ENCODE measurements at places on chromosomes 12 and 14. TPM values are rescaled to one million over a fixed set of nuclear protein-coding genes. Genes with fewer than 3 reads are reported as not detected.
A peak's percentile ranks its signal among the peaks of the same experiment; 100 is the strongest.

Gene BCL11B
- not detected for total RNA-seq

Gene ORAI1
- total RNA-seq: 17.9 TPM

Gene KLHDC1
- total RNA-seq: 5.3 TPM

- DNase-seq: no peak
Measured at GRCh38 chr12:100962086-100962712, 167.6 kb downstream of the ANO4 start.

- no peak for DNase-seq
Measured at GRCh38 chr12:128613837-128614590, 209.7 kb downstream of the SLC15A4 start.

DNA sequence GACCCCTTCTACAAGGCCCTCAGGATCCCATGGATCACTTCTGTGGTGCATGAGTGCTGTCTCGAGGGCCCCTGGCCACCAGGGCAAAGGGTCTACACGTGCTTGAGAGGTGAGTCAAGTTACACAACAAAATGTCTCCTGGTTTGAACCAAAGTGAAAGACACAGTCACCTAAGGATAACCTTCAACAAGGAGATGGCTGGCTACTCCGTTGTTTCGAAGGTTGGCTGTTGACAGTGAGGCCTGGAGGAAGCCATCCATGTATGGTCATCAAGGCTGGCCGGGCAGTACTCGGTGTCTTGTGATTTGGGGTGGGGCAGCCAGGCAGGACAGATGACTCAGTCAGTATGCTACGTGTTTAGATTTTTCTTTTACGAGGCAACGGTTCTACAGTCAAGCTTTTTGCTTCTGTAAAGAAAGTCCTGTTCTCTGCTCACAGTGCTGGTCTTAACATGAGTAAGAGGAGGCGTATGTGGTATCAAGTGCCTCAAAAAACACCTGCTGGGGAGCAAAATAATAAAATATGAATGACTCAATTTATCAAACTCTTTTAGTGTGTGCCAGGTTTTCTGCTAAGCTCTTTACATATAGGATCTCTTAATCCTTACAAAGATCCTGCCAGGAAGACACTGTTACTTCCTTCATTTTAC, 18.0 kb upstream of the NT5DC3 start:
- peak; percentile 84 for DNase-seq

GRCh38 chr12:108468196-108468968, 46.7 kb upstream of the FICD start:
- DNase-seq: no peak

DNA sequence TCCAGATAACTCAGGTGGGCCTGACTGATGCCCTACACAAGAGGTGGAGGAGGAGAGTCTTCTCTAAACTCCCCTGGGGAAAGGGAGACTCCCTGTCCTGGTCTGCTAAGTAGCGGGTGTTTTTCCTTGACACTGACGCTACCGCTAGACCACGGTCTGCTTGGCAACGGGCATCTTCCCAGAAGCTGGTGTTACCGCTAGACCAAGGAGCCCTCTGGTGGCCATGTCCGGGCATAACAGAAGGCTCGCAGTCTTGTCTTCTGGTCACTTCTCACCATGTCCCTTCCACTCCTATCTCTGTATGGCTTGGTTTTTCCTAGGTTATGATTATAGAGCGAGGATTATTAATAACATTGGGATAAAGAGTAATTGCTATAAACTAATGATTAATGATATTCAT, 965.5 kb downstream of the TMEM121 start:
- no peak for DNase-seq

- DNase-seq: no peak
Measured at GRCh38 chr12:15800278-15800677, 11.1 kb upstream of the EPS8 start.

DNA sequence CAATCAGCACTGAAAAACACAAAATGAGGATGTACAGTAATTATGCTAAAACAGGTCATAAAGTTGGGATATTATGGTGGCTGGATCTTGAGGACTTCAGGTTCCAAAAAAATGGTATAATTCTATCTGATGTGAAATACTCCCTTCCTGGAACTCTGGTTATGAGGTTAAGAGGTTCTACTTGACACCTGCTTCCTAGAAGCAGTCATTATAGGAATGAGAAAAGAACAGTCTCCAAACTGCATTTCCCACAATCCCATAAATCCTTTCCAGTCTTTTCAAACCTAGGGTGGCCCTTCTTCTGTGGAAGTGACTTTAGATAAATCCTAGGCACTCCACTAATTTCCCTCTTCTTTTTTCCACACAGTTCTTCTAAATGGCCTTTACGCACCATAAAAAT, 63.7 kb upstream of the OR10AD1 start:
- DNase-seq: no peak

- DNase-seq: peak; percentile 78
Measured at GRCh38 chr14:104979758-104980610, 1.8 kb upstream of the AHNAK2 start.
